Naive thymus-derived CD4-positive, alpha-beta T cell (primary cell): ENCODE measurements at places on chromosomes 4 and X. TPM values are rescaled to one million over a fixed set of nuclear protein-coding genes. Genes with fewer than 3 reads are reported as not detected.

XPNPEP2 gene
- total RNA-seq = not detected

CNGA2 gene
- not detected for total RNA-seq

LDB2 gene
- total RNA-seq = not detected in 2 replicates

LONRF3 gene
- 0.07 and 0.13 TPM in 2 replicates for total RNA-seq

PAGE3 gene
- not detected for total RNA-seq

GRCh38 chr4:116469582-116469981 lies 615.8 kb downstream of the TRAM1L1 start:
- no peak overlapping the region for H3K27ac ChIP-seq
- no peaks in the 10 kb centered on the region for H3K4me1 ChIP-seq

GRCh38 chr4:24024157-24024556 lies 134.3 kb upstream of the PPARGC1A start:
- no peak overlapping the region for H3K27ac ChIP-seq
- H3K4me1 ChIP-seq = no peaks in the 10 kb centered on the region
- H3K4me3 ChIP-seq = no peak overlapping the region
- no peak for DNase-seq
- no peaks in the 10 kb centered on the region for H3K36me3 ChIP-seq

DNA sequence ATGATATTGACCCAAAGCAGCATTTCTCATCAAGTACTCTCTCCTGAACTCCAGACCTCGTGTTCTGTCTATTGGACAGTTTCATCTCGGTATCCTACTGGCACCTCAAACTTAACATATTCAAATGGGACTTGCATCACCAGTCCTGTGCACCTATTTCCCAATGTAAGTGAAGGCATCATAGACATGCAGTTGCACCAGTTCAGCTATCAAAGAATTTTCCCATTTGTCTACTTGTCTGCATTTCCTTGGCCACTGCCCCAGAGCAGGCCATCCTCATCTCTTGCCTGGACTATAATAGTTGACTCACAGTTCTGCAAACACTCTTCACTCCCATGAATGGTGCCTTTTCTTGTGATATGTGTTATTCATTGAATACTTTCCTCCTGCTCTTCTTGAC lies 11.3 kb upstream of the LIMCH1 start:
- H3K36me3 ChIP-seq = no peaks in the 10 kb centered on the region
- H3K27ac ChIP-seq = no peak overlapping the region
- no peaks in the 10 kb centered on the region for H3K4me1 ChIP-seq
- H3K27me3 ChIP-seq = no peaks in the 10 kb centered on the region
